Stimulated activated CD4-positive, alpha-beta T cell treated with anti-CD3 and anti-CD28 coated beads, Interleukin-4, amount 100 ng/mL, for 24 hours (primary cell): ENCODE measurements at places on chromosomes 7 and 10.
A peak's percentile ranks its signal among the peaks of the same experiment; 100 is the strongest.

DNA sequence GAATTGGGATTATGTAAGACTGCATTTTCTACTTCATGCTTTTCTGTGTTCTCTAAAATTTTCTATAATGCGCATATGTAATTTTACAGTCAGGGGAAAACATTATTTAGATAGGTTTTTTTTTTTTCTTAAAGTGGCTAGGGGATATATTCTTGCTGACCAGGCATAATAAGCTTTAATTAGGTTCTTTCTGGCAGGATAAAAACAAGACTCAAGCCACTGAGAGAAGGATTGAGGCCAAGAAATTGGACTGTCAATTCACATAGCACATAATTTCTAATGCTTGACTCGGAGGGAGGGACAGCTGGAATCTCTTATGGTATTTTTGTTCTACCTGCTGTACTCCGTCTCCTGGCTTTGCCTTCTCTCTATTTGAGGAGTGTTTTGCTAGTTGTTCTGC is 119.8 kb upstream of the NPVF start:
- no peak for DNase-seq

GRCh38 chr7:119026391-119026790 is 801.9 kb downstream of the ANKRD7 start:
- DNase-seq = no peak

GRCh38 chr7:95250571-95250970 is 73.8 kb downstream of the PON1 start:
- DNase-seq = no peak

GRCh38 chr10:92923416-92923815 is 75.1 kb downstream of the EXOC6 start:
- no peak for DNase-seq

DNA sequence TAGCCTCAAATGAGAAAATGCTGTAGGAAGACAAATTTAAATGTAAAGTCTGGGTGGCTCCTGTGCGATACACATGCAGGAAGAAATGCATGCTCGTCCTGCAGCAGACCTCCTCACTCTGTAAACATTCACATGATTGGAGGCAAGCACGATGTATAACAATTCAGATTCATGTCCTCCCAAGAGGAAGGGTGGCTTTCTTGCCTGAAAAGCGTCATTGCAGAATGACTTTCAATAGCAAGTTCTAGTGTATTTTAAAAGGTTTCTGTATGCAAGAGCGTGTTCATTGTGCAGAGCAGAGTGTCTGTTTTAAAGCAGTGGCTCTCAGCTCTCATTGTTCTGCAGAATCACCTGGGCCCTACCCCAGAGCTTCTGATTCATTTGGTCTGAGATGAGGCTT is 170.3 kb upstream of the CELF2 start:
- no peak for DNase-seq

- DNase-seq = peak; percentile 3
Observed at GRCh38 chr10:8563478-8563877, 509.0 kb downstream of the GATA3 start.

- no peak for DNase-seq
Observed at GRCh38 chr7:47538846-47539311, 43.0 kb downstream of the TNS3 start.

DNA sequence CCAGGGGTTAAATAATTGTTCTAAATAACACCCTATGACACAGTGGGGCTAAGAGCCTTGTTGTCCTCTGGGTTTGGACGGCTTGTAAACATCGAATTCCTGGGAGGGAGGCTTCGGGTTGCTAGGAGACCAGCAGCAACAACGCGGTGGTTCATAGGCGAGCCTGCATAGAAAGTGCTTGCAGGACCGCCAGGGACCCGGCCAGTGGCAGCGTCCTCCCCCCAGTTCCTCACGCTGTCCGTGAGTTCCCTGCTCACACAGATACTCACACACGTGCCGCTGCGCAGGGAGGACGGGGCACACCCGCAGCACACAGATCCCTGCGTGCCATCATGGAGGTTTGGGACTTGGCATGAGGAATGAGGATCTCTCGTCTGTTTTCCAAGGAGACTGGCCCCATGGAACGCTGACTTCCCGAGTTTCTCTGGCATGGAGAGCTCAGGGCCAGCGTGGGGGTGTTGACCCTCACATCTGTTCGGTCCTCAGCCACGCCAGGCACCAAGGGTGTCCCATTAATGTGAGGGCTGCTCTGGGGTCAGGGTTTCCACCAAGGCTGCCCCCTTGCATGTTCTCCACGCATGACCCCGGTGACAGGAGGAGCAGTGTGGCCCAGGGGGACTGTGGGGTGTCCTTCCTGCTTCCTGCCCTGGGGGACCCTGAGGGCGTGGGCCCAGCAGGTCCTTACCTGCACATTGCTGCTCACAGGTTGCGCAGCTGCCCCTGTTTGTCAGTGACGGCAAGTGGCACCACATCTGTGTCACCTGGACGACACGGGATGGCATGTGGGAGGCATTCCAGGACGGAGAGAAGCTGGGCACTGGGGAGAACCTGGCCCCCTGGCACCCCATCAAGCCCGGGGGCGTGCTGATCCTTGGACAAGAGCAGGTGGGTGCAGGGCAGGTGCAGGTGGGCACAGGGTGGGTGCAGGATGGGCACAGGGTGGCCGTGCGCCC is 9.7 kb downstream of the NPTX2 start:
- DNase-seq = no peak

GRCh38 chr7:112494656-112495055 is 13.9 kb downstream of the LSMEM1 start:
- DNase-seq = no peak

DNA sequence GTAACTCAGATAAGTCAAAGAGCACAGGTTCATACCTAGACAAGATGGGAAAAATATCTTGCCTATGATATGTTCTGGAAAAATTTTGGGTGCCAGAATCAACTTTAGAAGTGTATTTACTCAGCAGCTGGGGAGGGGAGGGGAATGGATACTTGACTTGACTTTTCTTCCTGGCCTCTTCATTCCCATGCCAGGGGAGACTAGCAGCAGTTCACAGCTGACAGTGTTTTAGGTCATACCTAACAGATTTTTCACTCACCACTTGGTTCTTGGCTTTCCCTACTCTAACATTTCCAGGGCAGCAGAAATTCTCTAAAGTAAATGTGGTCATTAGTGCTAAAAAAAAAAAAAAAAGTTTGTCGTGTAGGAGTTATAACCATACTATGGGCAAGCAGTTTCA is 46.3 kb downstream of the TAS2R16 start:
- DNase-seq = no peak

DNA sequence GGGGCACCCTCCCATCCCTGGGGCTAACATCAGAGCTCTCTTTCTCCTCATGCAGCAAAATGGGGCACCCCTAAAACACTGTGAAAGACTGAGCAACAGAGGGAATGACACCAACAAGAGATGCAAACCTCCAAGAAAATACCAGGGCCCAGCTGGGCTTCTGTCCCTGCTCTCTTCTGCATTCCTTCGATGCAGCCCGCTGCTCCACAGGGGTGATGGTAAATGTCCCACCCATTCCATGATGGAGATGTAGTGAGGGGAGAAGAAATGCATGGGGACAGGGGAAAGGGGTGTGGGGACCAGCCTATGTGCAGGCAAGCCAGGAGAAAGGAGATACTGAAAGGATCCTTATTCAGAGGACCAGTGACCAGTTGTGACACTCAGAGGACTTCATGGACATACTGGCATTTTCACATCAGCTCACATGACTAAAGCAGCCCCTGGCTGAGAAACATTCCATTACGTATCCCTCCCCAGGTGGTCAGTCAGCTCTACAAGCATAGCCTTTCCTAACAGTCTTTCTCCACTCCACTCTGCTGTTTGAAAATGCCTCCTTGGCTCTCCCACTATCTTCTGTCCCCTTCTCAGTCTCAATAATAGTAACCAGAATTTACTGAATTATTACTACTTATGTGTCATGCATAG is 13.3 kb downstream of the SORBS1 start:
- DNase-seq = no peak

DNA sequence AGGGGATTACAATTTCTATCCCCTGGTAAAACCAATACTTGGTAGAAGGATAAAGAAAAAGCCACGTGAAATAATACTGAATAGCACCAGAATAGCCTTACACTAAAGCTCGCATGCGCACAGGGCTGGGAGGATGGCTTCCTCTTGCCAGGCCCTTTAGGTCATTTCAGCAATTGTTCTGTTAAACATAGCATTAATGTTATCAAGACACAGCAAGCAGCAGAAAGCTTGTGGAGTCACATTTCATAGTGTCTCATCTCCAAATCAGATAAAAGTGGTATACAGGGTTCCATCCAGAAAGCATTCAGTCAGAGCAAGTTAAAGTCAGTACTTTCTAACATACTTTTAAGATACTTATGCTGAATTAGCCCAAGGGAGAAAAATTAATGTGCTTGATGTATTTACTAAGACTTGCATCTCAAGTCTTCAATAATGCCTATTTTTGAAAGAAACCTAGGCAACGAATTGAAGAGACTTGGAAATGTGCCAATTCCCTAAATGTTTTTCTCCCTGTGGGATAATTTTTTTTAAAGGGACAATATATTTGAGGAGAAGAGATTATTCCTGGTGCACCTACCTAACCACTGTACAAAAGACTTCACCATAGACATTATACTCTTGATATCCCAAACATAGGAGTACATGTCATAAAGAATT is 14.3 kb upstream of the NPM3 start:
- no peak for DNase-seq

DNA sequence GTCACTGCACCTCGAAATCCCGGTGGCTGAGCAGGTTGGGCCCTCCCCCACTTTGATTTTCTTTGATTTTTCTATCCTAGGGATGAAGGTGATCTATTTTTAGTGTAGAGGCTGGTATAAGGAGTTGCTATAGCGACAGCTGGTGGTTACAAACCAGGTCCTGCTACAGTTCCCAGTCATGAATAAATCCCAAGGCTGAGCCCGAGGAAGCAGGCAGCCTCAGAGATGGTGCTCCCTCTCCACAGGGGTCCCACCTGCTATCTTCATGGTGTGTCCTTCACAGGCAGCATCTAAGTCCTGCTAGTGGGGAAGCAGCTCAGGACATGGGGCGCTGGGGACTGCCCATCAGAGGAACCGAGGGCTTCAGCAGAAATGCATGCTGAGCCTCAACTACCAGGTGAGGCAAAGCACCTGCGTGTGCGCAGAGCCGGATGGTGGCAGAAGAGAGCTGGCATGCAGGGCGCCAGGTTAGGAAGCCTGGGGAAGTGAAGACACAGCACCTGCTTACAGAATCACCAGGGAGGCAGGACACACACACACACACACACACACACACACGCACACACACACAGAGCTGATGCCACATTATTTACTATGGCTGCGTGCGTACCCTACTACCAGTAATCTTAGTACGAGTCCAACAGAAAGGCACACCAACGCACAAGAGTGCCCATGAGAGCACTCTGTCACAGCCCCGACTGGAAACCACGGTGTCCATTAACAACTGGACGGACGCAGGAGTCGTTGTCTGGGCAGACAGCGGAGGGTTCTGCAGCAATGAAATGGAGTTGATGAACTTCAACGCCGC is 150.9 kb downstream of the PRKAG2 start:
- DNase-seq = no peak

DNA sequence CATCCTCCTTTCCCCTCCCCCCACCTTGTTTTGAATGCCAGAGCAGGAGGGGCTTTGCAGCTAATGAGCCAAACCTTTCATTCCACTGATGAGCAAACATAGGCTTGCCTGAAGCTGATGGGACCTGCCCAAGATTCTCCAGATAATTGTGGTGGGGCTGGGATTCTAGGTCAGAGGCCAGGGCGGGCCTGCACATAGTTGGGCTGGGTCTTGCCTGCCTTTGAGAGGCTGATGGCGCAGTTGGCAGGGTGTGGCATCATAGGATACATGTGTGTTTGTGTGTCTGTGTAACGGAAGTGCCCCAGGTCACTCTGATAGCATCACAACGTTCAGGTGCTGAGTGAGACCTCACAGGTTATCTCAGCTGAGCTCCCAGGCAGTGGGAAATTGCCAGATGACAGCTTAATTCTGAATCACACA is 22.9 kb downstream of the BTBD16 start:
- no peak for DNase-seq
